ENCODE measurements at places on chromosomes 7 and 10.

DNA sequence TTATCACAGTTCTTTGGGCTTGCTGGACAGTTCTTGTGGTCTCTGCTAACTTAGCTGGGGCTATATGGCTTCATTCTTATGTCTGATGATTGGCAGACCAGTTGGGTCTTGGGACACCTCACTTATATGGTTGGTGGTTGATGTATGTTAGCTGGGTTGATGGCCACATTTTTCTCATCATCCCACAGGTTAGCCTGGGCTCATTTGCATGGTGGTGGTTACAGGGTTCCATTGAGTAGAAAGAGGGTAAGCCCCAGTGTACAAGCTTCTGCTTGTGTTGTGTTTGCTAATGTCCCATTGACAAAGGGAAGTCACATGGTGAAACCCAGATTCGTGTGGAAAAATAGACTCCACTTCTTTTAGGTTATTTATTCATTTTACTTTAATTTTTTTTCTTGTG lies 40.6 kb downstream of the TMEM60 start:
- DNase-seq, result no peak

GRCh38 chr10:69483963-69484362 lies 32.7 kb downstream of the TSPAN15 start:
- DNase-seq, result no peak

- DNase-seq, result no peak
These were observed 54.1 kb upstream of the FAM180A start for GRCh38 chr7:135802697-135803096.

GRCh38 chr10:132506711-132507408 lies 30.7 kb upstream of the INPP5A start:
- DNase-seq, result no peak

DNA sequence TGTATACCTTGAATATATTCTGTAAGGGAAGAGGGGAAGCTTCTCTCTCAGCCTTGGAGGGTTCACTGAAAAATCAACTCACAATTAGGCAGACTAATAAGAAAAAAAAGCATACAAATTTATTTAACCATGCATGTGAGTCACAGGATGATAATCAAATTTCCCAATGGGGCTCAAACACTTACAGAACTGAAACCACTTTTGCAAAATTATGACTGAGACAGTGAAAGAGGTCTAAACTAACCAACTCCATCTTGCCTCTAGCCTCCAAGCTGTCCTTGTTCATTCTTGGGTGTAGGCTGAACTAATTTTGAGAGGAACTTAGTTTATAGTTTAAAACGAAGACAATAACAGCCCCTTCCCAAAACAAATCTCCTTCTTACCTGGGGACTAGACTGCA lies 618.3 kb upstream of the AUTS2 start:
- DNase-seq, result no peak

- DNase-seq, result no peak
These were observed 95.8 kb upstream of the AGBL3 start for GRCh38 chr7:134890246-134891240.

GRCh38 chr10:85557077-85557476 lies 809.5 kb downstream of the GRID1 start:
- DNase-seq, result no peak

DNA sequence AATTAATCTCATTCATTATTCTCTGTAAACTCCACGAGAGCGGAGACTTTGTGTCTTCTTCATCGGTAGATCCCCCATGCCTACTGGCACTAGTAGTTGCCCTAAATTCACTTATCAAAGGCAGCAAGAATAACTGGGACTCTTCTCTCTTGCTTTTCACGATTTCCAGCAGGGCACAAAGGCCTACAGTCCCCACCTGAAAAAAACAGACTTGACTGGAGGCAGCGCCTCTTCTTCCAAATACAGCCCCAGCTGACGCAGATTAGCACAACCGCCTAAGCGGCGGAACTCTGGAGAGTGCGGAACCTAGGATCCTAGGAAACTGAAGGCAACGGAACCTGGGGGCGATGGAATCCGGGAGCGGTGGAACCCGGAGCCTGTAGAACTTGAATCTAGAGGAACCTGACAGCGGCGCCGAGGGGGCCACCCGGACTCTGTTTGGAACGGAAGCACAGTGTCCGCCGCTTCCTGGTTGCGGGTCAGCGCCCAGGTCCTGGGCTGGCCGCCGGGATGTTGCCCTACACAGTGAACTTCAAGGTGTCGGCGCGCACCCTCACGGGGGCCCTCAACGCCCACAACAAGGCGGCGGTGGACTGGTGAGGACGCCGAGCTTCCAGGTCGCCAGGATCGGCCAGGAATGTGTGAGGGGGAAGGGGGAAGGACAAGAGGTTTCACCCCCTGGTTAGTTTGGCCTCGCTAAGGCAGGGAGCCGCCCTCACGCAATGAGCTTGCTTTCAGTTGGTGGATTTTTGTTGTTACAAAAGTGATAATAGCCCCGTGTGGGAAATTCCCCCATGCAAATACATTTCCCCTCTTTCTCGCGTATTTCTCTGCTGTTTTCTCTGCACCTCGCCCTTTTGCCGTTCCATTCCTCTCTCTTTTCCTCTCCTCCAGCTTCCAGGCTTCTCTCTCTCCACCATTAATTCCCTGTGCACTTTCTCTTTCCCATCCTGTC lies at the start of gene WDR11:
Gene WDR11 (plus strand): TSS at position 452 of the 955 bp plus-strand sequence. CDS start 59 bp downstream, at position 511.
- peak; percentile 44 for DNase-seq

DNA sequence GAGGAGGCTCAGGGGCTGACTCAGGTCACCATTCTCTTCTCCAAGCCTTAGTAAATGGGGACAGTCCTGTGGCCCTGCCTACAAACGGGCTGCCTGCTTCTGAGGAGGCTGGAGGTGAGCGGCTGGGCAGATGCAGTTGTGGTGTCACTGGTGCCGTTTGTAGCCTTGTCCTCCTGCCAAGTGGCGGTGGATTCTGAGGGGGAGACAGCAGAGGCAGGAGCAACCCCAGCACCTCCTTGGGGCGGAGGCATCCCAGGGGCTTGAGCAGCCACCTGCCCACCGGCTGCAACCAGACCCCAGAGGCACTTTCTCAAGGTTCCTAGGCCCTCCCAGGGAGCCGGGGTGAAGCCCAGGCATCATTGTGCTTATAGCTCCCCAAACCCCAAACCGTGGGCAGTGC lies 112.5 kb downstream of the ZMIZ1 start:
- DNase-seq, result no peak

- DNase-seq, result no peak
These were observed 46.8 kb downstream of the TET1 start for GRCh38 chr10:68606918-68607317.

DNA sequence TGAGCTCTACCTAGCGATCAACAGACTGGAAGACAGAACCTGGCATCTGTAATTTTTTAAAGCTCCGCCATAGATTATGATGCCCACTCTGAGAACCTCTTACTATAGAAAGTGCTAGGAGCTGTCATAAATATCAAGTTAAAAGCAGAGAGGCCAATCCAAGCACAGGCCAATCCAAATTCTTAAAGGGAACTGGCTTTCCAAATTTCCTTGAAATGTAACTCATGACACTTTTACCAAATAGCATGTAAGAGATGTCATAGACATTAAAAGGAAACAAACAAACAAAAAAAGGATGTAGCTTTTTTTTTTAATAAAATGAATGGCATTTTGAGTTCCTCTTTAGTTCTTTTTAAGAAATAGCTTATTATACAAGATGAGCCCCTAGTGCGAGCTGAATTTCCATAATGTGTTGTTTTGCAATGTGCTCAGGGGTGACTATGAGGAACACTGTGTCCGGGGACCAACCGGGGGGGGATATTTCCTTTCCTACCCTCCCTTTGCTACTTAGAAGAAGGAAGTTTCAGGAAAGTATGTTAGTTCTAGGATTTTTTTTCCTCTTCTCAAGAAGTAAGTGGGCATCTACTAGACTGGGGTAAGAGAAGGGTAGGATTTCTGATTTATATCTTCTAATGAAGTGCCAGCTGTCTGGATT lies 23.7 kb upstream of the MRC1 start:
- no peak for DNase-seq

DNA sequence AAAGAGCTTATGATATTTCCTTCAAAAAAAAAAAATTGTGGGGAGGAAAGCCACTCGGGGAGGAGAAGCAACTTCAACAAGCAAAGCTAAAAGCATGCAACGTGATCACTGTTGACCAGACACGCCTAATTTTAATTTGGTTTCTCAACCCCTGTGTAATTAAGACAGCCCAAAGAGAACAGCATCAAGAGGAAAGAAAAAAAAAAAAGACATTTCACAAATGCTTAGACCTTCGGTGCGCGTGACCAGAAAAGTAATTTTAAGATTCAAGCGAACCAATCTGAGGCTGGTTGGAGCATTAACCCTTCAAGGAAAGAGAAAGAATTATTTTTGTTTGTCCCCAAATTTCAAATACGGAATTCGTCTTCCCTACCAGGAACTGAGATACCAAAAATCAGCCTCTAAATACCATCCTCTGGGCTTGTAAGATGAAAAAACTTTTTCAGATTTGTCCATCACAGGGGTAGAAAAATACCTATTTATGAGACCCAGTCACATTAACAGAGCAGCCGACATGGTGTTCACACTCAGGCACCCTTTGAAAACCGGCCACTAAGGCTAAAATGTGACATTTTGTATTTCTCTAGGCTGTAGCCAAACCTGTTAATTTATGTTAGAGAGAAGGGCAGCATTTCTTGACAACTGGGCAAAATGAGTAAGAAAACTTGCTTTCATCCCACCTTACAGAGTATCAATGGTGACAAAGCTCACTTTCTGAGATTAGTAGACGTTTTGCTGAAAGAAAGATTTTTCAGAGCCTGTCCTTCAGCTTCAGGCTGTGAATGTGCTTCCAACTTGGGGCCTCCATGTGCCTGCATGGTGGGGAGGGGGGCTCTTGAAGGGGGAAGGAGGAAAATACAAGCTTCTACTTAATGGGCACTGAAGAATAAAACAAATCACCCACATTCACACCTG lies 179.9 kb upstream of the KLF14 start:
- no peak for DNase-seq

- DNase-seq, result no peak
These were observed 85.4 kb downstream of the ATXN7L1 start for GRCh38 chr7:105790996-105791395.

DNA sequence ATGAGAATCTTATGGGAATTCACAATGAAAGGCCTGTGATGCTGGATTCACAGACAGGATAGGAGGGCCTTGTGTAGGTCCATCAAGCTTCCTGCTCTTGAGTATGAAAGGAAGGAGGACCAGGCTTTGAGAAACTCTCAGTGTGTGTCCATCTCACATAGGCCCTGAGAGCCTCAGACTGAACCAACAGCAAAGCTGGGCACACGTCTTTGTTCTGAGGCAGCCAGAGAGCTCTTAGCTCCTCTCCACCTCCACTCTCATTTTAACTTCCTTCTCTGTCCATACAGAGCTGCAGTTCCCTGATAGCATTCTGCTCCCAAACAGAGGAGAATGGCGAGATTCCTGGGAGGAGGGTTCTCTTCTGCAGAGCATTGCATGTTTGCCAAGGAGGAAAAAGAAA lies 515.6 kb downstream of the CALN1 start:
- no peak for DNase-seq

DNA sequence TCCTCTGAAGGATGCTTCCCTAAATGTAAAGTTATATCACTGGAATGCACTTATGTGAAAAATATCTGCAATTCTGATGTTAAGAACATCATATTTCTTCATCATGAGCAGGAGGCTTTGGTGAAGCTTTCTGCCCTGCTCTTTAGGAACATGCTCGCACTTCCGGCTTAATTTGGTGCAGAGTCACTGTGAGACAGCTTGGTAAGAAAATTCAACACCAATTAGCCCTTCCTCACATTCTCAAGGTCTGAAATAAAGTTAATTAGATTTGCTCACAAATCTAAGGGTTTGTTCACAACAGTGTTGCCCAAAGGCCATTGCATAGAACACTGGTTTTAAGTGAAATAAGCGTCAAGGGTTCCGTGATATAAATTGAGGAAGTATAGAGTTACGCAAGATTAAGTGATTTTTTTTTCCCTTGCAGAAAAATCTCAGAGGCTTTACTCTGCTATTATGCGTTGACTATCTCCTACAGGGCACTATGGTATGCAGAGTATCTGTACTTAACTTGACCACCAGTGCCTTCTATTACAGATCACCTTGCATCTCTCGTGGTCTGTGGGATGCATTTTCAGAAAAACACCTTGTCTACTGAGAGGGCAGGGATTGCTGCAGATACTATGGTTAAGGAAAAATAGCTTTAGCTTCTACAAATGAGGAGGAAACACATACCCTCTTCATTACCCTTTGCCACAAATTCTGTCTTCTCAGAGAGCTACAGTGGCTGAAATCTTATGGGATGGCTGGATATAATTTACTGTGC lies 953.9 kb downstream of the TYW1 start:
- no peak for DNase-seq

DNA sequence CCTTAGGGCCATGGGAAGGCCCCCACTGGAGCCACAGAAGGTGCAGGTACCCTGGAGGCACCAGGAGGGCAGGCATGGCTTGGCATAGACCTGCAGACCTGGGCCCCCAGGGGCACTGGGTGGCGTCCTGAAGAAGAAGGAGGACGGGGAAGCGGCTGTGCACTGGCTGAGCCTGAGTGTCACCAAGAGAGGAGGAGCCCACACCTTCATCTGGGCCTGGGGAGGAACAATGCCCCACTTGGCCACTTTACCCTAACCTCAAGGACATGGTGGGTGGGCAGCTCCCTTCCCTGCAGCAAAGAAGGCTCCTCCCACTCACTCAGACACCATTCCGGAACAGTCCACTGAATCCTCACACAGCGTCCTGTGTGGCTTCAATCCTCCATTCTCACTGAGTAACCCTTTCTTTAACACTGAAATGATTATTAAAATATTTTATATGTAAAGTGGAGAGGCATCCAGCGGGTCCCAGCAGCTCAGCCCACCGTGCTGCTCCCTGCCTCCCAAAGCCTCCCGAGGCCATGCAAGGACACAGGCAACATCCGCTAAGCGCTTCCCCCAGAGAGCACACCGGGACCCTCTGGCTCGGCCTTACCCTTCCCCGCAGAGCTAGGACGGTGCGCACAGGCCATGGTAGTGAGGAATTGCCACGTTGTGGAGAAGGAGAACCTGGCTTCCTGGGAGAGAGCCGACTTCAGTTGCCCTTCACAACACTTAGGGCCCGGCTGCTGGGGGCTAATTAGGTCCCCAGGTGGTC lies 516.7 kb upstream of the MGMT start:
- DNase-seq, result no peak

DNA sequence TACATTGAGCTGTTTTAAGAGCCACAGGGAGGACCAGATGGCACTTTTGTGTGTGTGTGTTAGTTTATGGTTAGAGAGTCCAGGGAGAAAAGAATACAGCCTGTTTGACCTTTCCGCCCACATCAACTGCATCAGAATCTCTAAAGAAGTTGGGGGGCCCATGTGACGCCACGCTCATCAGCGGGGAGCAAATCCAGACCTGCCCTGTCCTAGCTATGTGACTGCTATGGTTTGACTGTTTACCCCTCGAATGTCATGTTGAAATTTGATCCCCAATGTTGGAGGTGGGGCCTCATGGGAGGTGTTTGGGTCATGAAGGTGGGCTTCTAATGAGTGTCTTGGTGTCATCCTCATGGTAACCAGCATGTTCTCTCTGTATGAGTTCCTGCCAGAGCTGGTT lies 128.0 kb downstream of the ADRA2A start:
- DNase-seq, result no peak

- no peak for DNase-seq
These were observed 44.8 kb upstream of the FAM133B start for GRCh38 chr7:92634924-92635519.

Measured in SIG-M5 (cell line).